ENCODE measurements at places on chromosomes 16 and 17.

GRCh38 chr16:21684199-21684598, 20.4 kb downstream of the OTOA start:
- DNase-seq: peak; percentile 4

DNA sequence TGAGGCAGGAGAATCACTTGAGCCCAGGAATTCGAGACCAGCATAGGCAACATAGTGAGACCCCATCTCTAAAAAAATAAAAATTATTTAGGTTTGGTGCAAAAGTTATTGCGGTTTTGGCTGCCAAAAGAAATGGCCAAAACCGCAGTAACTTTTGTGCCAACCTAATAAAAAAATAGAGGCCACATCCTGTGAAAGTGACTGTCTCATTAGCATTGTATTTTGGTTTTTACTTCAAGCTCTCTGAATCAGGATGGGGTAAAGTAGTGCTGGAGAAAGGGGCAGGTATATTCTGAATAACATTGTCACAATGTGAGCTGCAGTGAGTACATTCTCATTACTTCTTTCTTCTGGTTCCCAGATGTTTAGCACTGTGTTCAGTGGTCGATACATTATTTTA, 36.0 kb downstream of the ATP6V0A1 start:
- no peak for DNase-seq

DNA sequence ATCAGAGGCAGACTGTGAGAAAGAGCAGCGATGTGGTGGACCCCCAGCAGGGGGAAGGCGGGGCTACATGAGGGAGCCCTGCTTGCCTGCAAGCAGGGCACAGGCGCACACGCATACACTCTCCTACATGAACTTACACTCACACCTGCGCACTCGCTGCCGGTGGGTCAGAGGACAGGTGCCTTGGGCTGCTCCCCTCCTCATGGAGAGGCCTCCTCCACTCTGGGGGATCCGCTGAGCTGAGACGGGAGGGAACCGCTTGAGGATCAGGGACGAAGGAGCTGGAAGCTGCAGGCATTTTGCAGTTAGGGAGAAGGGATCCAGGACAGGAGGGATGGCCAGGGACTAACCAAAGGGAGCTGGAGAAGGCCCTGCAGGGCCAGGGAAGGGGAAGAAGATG, 14.2 kb downstream of the OSBPL7 start:
- DNase-seq: no peak

GRCh38 chr16:83266848-83267553, 540.8 kb upstream of the HSBP1 start:
- DNase-seq: no peak

DNA sequence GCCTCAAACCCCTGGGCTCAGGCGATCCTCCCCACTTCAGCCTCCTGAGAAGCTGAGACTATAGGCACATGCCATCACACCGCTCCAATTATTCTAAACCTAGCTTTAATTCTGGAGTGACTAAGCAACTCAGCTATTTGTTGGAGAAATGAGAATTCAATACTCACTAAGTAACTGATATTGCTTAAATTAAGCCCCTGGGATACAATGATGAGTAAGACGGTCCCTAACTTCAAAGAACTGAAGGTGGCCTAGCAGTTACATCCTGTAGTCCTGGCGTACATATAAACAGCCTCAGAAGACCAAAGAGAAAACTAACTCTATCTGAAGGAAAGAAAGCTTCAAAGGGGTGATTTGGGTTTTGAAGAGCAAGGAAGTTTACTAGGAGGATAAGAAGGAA, 25.0 kb downstream of the XPO6 start:
- DNase-seq: no peak

- DNase-seq: no peak
These were observed 18.0 kb downstream of the ABCC12 start for GRCh38 chr16:48137822-48138221.

GRCh38 chr17:56765449-56765848, 68.3 kb downstream of the C17orf67 start:
- no peak for DNase-seq

DNA sequence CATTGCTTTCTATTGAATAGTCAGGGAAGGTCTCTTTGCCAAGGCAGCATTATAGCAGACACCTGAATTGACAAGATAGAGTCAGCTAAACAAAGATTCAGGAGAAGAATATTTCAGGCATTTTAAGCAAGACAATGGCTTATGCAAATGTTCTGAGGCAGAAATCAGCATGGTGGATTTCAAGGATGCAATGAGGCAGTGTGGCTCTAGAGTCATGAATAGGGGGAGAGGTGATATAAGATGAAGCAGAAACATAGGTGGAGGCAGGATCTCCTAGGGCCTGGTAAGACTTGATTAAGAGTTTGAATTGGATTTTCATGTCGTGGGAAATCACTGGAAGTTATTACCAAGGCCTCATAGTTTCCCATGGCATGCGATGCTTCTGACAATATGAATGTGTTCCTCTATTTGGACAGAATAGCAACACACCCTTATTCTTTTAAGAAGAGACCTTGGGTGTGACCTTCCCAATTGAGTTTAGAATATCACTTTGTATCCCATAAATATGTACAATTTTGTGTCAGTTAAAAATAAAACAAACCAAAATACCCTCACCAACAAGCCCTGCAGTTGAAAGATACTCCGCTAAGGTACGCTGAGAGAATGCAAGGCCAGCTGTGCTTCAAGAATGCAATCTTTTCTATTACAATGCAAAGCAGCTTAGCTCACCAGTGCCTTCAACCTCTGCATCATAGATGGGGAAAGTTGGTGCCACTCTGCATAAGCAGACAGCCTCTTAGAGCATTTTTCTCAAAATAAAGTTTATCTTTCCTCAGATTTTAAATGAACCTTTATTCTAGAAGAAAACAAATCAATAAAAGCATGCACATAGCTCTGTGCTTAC, 139.6 kb upstream of the SALL1 start:
- no peak for DNase-seq

- DNase-seq: no peak
These were observed 7.8 kb downstream of the HSPB9 start for GRCh38 chr17:42130310-42130936.

GRCh38 chr17:1390432-1391367, 9.3 kb downstream of the YWHAE start:
- no peak for DNase-seq

GRCh38 chr17:21077281-21077680, 34.5 kb upstream of the USP22 start:
- no peak for DNase-seq

DNA sequence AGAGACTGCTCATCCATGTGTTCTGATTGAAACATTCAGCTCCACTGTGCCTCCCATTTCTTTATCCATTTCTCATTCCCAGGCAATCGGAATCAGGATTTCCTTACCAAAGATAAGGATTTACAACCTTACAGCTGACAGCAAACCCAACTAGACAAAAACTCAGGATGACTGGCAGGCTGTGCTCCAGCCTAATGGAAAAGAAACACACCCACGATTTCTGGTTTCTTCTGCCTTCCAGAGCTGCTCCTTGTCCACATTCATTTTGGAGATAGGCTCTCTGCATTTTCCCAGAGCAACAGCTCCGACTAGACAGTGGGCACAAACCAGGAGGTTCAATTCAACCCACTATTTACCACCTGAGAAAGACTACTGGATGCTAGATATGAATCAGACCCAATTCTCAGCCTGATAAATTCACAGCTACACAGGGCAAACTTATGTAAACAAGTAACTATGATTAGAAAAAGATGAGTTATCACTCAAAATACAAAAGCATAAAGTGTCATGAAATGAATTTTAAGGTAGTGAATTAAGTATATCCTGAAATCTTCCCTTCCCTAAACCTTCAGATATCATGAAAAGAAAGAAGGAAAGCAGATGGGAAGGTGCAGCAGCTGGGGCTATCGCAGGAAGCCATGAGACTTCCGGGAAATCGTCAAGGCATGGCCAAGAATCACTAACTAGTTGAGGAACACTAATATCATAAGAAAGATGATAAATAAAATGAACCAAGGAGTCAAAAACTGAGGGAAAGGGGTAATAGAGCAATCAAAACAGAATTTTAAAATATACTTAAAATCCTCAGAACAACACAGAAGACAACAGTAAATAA, 44.8 kb upstream of the CLEC18B start:
- DNase-seq: no peak

DNA sequence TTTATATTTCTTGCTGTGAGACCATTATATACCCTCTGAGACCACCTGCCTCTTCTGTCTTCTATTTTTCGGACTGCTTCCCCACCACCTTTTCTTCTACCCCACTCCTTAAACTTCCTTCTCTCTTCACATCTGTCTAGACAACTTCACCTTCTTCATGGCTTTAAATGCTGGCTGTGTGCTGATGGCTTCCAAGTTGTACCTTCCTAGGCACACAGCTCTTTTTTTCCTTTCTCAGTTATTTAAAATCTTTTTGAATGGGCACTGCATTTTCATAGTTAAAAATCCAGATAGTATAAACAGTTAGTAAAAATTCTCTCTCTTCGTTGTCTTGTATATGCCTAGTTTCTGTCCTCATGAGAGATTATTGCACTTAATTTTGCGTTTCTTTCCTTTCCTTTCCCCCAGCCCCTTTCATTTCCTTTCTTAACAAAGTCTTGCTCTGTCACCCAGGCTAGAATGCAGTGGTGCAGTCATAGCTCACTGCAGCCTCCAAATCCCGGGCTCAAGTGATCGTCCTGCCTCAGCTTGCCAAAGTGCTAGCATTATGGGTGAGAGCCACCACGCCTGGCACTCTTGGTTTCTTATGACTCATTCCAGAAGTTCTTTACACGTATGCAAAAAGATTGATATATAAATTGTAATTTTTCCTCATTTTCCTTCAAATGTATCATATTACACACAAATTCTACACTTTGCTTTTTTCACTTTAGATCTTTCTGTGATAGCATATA, 114.3 kb downstream of the NPIPB5 start:
- DNase-seq: no peak

DNA sequence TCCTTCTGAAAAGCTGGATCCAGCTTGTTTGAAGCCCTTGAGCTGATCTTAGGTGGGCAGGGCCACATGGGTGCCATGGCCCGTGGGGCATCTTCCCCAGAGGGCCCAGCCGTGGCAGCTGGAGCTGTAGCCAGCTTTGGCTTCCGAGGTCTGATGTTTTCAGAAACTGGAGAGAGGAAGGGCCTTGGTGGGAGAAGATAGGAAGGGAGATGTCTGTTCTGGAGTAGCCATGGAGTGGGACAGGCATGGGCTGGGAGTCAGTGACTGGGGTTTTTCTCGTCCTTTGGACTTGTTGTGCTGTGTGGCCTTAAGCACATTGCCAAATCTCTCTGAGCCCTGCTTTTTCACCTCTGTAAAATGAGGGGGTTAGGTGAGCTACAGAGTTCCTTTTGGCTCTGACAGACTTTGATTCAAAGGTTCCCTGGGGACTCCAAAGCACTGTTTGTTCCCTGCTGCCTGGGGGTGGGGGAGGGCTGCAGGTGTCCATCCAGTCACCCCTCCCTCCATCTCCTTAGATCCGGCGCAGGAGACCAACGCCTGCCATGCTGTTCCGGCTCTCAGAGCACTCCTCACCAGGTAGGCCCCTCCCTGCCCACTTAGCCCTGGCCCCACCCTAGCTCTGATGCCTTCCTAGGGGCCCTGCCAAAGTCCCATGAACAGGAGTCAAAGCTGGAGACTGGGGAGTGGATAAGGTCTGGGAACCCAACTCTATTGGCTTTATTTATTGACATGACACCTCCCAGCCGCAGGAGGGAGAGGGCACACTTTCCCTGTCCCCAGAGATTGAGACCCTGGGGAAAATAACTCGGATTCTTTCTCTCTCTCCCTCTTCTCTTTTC, 2.1 kb downstream of the PPP1R1B start:
- DNase-seq: peak; percentile 42

DNA sequence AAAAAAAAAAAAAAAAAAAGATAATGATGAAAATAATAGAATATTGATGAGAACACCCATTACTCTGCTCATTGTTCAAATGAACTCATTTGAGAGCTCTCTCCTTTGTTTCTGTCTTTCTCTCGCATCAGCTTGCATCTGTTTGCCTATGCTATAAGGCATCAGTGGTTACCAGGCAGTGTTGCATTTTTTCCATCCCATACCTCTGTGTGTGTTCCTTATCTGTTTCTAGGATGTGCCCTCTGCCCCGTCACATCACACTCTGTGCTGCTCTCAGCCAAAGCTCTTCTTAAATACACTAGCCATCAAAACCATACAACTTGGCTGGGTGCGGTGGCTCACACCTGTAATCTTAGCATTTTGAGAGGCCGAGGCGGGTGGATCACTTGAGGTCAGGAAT, 568.2 kb downstream of the WWOX start:
- no peak for DNase-seq

GRCh38 chr17:65455972-65456343, 105.5 kb downstream of the AXIN2 start:
- no peak for DNase-seq

DNA sequence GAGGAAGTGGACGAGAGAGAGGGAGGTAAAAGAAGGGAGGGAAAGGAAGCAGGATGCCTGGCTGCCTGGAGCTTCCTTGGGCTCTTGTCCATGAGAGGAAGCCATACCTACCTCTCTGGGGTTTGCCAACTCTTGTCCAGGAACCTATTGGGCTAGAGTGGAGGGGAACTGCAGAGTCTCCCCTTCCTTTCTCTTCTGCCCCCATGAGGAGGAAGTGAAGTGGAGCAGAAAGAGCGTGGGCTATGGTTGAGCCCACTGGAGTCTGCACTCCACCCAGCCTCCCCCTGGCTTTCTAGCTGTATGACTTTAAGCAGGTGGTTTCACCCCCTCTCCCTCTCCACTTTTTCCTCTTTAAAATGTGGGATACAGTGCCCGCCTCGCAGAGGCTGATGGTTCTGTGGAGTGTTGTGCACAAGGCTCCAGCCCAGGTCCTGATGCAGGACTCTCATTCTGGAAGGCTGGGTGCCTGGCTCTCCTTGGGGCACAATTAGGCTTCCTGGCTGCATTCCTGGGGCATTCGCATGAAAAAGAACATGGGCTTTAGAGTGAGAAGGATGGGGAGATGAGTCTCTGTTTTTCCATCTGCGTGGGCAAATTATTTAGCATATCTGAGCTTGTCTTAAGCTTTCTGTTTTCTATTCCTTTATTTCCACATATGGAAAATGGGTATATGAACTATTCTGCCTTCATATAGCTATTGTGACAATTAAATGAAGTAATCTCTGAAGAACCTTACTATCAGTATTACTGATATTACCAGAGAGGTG, 40.7 kb downstream of the HLF start:
- no peak for DNase-seq
